ENCODE measurements at places on chromosomes 1 and 21.
A peak's percentile ranks its signal among the peaks of the same experiment; 100 is the strongest.

DNA sequence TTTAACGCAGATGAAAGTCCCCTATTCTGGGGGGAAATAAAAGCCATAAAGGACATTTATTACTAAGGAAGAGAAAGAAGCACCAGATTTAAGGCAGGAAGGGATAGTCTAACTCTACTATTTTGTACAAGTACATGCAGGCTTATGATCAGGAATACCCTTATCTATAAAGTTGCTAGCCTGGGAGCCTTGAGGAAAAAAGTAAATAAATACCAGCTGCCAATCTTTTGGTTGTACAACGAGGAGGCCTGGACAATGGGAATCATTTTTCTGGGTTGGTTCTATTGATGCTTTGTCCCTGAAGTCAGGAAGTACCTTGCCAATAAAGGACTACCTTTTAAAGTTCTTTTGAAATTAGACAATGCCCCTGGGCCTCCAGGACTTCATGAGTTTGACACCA is 367.8 kb downstream of the LMO4 start:
- no peak for DNase-seq

DNA sequence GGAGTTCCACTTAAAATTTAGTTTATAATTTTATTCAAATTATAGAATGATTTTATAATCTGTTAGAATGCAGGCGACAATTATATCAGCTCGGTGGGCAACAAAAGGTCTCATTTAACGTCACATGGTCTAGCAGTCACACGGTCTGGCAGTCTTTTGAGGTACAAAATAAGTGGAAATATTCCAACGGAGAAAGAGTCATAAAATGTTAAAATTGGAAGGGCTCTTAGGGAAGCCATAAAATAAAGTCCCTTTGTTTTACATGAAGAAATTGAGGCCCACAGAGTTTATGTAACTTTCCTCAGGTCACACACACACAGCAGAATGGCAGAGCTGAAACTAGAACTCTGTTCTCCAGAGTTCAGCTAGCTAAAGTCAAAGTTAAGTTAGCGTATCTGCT is 84.4 kb upstream of the QSOX1 start:
- DNase-seq, result no peak

GRCh38 chr1:51214615-51215131 is 21.4 kb upstream of the RNF11 start:
- no peak for DNase-seq

DNA sequence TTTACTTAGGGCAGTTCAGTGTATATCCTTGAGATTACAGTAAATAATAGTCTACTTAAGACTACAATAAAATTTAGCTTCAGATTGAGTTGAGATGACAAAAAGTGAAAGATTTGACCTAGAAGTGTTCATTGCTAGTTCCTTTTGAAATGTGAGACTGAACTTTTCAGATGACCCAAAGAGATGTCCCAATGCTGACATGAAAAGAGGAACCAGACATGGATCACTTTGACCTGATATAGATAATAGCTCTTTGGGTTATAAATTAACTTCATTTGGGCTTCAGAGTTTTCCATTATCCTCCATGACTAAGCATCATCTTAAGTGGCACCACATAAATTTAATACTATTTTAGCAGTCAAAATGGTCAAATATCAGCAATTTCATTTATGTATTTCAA is 25.7 kb upstream of the OR10J5 start:
- no peak for DNase-seq

GRCh38 chr1:165383599-165384405 is 27.3 kb upstream of the LMX1A start:
- DNase-seq, result no peak

DNA sequence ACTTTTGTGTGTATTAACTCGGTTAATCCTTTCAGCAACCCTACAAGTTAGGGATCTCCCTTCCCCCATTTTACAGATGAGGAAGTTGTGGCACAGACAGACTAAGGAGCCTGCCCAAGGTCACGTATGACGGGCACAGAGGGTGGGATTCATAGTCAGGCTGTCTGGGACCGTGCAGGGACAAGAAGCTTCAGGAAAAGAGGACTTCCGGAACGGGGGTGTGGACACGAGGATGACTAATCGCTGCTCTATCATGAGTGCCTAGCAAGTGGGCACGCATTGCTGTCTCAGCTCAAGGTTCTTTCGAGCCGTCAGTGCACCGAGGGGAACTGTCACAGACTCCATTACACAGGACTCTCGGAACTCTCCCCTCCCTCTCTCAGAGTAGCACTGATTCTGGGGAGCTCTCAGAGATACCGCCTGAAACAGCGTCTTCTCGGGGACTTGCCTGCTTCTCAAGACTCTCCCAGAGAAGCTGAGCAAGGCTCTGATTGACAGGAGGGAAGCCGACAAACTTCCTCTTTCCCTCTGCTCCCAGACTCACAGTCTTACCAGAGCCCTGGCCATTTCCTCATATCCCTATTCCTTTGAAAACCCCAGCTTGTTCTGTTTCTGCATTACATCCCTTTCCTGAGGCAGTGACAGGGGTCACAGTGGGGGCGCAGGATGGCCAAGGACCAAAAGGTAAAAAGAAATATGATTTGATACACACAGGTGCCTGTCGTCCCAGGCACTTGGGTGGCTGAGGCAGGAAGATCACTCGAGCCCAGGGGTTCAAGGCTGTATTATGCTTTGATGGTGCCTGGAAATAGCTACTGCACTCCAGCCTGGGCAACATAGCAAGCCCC is 14.4 kb downstream of the FHAD1 start:
- no peak for DNase-seq

GRCh38 chr1:164771619-164772361 is 212.8 kb downstream of the PBX1 start:
- DNase-seq, result no peak

DNA sequence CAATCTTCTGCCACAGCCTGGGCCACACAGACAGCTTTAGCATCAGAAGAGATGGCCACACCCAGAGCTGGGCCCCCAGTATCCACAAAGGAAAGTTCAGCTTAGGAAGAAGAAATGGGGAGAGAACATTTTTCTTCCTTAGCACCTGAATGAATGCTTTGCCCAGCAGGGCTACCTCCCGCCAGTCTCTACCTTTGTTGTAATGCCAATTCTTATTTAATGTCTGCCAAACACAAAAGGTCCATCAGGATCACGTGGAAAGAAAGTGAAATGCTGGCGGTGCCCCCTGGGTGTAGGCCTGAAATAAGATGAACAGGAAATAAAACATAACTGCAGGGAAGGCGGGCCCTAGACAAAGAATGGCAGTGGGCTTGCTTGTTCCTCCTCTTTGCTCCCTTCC is 125.6 kb downstream of the CACNA1E start:
- DNase-seq, result no peak

- no peak for DNase-seq
These were observed 403 bp upstream of the PSEN2 start for GRCh38 chr1:226870026-226870400.

DNA sequence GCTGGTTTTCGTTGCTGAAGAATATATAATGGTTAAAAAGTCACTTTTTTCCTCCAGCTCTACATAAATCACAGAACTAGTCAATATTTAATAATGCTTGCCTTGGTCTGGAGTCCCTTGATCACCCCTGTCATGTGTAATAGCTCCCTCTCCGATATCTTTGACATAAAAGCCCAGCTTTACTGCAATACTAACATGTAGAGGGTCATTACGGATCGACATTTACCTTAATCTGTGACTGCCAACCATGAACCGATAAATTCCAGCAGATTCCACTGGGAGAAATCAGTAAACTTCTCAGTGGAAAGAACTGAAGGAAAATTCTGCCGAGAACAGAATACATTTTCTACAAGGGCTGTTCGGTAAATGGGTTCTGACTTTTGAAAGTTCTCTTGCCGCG is 396.5 kb downstream of the KCTD3 start:
- no peak for DNase-seq

DNA sequence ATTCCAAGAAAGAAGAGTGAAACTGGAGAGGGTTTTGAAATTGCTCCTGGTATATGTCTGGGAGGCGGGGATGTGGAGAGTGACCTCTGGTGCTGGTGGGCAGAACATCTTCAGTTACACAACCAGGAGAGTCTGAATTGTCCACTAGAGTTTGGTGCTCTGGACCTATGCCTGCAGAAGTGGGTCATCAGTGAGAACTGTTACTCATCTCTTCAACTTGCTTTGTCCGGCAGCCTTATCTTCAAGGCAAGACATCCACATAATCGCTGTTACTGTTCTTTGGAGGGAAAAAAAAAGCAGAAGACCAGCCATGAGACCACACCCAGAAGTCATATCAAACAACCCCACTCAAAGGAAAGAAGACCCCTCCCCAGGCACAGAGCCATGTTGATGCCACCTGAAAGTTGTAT is 14.9 kb downstream of the SH2D1B start:
- DNase-seq, result no peak

DNA sequence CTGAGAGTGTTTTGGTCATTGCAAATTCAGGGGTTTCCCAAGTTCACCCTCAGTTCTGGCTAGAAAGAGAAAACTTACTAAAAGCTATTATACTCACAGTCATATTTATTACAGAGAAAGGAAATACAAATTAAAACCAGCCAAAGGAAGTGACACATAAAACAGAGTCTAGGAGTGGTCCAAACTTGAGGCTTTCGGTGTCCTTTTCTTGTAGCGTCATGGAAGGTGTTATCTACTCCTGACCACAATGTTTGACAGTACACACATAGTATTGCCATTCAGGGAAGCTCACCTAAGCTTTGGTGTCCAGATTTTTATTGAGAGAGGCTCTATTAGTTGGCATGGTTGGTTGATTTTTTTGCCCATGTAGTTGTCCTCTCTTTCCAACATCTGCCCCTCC is 59.0 kb downstream of the SLC35A3 start:
- no peak for DNase-seq

- peak; percentile 30 for DNase-seq
These were observed 646 bp upstream of the RRP15 start for GRCh38 chr1:218284377-218284916.

DNA sequence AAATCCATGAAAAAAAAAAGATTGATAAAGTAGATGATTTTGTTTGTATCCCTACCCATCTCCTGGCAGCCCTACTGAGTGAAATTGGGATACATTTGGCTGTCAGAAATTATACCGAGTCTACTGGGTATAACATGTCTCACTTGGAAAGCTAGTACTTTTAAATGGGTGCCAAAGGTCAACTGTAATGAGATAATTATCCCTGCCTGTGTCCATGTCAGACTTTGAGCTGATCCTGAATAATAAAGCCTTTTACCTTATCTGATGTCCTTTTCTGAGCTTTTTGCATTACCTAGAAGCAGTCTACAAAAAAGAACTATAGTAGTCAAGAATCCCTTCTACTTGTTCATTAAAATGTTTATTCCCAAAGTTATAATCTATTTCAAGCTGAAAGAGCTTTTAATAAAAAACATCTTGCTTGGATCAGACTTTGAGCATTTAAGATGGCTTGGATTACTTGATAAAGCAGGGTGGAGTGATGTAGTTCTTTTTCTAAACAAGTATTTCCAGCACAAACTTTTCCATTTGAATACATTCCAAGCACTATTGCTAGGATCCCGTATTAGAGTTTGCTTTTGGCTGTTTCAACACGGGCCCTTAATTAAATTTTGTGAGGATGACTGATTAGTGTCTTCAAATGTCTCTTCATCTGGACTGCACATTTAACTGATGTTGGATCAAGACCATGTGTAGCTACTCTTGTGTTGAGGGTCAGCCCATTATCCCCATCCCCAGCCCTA is 69.2 kb downstream of the DTL start:
- DNase-seq, result no peak

DNA sequence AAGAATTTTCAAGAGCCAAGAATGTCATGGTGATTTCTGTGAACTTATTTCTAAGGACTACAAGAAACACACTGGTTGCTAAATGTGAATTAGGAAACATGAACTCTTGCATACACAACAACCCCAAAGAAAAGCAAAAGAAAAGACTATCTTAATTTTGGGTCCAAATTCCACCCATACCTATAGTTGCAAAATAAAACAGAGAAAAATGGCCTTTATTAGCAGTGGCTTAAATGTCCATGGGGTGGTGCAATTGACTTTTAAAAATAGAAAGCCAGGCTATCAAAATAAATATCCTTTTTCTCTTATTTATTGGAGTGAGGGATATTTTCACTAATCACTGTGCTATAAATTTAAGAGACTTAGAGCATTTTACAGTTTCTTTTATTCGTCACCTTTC is 80.9 kb upstream of the DPYD start:
- DNase-seq, result no peak

- no peak for DNase-seq
These were observed 4.7 kb downstream of the ELF3 start for GRCh38 chr1:202014915-202015661.

GRCh38 chr1:30600258-30600657 is 123.1 kb downstream of the MATN1 start:
- no peak for DNase-seq

DNA sequence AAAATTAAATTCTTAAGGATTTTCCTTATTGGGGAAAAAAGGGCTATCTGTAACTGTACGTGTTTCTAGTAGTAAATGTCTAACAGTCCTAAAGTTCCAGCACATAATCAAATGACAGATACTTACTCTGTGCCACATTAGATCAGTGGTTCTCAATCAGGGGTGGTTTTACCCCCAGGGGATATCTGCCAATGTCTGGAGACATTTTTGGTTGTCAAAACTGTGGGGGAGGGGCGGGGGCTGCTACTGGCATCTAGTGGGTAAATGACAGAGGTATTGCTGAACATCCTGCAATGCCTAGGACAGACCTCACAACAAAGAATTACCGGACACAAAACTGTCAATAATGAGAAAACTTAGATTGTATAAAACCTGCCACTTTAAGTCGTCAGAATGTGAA is 33.4 kb upstream of the PTPRC start:
- no peak for DNase-seq

DNA sequence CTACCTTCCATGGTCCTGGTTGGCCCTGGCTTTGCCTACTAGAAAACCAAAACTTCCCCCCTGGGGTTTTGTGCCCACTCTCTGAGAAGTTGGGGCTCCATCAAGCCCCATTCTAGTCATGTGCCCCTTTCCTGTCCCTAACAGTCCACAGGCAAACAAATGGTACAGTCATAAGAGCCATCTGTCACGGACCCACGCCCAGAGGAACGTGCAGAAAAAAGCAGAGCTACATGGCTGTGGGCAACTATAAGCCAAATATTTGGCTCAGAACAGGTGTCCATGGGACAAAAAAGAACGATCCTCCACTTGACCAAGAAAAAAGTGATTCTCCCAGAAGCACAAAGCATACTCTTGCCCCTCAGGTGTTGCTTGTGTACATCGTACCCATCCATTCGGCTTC is 14.6 kb upstream of the TRNAU1AP start:
- no peak for DNase-seq

- DNase-seq, result no peak
These were observed 5.6 kb downstream of the MAP3K21 start for GRCh38 chr1:233333086-233333485.

DNA sequence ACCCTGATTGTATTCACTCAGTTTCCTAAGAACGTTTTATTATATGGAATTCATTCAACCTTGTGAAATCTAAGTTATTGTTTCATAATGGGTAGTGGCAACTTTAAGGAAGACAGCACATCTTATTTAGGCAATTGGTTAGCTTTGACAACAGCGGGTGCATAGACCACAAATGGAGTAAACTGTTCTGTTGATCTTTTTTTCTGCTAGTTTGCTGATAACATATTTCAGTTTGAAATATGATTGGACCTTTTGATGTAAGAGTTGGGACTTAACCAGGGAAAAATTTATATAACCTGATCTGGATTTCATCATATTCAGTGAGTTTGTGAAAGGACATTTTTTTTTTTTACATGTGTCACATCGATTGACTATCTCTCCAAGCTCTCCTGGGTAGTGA is 151.7 kb downstream of the HLX start:
- DNase-seq, result no peak
